Natural killer cell (primary cell): ENCODE measurements at places on chromosomes 1 and 21. TPM values are rescaled to one million over a fixed set of nuclear protein-coding genes. Genes with fewer than 3 reads are reported as not detected.

GRCh38 chr1:72000809-72001208 lies 281.5 kb downstream of the NEGR1 start:
- H3K4me3 ChIP-seq, result no peak overlapping the region
- no peaks in the 10 kb centered on the region for H3K36me3 ChIP-seq
- H3K27me3 ChIP-seq, result no peaks in the 10 kb centered on the region
- H3K27ac ChIP-seq, result no peak overlapping the region
- no peak for DNase-seq

DNA sequence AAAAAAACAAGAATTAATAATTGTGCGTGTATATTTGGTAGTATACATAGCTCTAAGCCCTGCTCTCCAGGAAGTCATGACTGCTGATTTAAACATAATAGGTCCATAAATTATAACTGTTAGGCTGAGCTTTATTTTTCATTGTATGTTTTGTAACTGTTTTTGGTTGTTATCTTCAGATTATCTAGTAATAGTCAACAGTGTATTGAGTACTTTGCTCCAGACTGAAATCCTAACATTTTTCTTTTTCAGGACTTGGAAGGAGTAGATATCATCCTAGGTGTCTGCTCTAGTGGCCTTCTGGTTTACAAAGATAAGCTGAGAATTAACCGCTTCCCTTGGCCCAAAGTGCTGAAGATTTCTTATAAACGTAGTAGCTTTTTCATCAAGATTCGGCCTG lies 90.9 kb downstream of the TMEM200B start:
- DNase-seq, result no peak
- H3K36me3 ChIP-seq, result peaks cover 50% of the 10 kb centered on the region
- no peaks in the 10 kb centered on the region for H3K27me3 ChIP-seq
- H3K4me1 ChIP-seq, result no peaks in the 10 kb centered on the region
- H3K4me3 ChIP-seq, result no peak overlapping the region

Gene RGS13
- 0.45 TPM for total RNA-seq

Gene ALX3
- not detected for total RNA-seq

Gene LAMC2
- total RNA-seq, result not detected

GRCh38 chr1:91805311-91805801 lies 80.6 kb downstream of the TGFBR3 start:
- no peaks in the 10 kb centered on the region for H3K36me3 ChIP-seq
- H3K4me1 ChIP-seq, result peaks cover 66% of the 10 kb centered on the region
- no peak overlapping the region for H3K4me3 ChIP-seq

GRCh38 chr1:225470211-225471108 lies 42.6 kb upstream of the LBR start:
- H3K4me3 ChIP-seq, result no peak overlapping the region
- H3K27ac ChIP-seq, result no peak overlapping the region

- H3K27ac ChIP-seq, result no peak overlapping the region
- H3K27me3 ChIP-seq, result no peaks in the 10 kb centered on the region
- H3K4me1 ChIP-seq, result no peaks in the 10 kb centered on the region
- peaks cover 77% of the 10 kb centered on the region for H3K36me3 ChIP-seq
- DNase-seq, result no peak
Observed at GRCh38 chr1:23083714-23084480, 64.6 kb downstream of the KDM1A start.

GRCh38 chr1:219476716-219477115 lies 136.2 kb downstream of the ZC3H11B start:
- H3K4me3 ChIP-seq, result no peak overlapping the region
- no peak overlapping the region for H3K27ac ChIP-seq
- H3K36me3 ChIP-seq, result no peaks in the 10 kb centered on the region
- H3K27me3 ChIP-seq, result no peaks in the 10 kb centered on the region
- H3K4me1 ChIP-seq, result no peaks in the 10 kb centered on the region

GRCh38 chr21:42010507-42011495 lies 641 bp upstream of the ZBTB21 start:
- no peaks in the 10 kb centered on the region for H3K36me3 ChIP-seq
- H3K27me3 ChIP-seq, result no peaks in the 10 kb centered on the region
- peaks cover 15% of the 10 kb centered on the region for H3K4me1 ChIP-seq

Gene DDR2
- 1.8 TPM for total RNA-seq

DNA sequence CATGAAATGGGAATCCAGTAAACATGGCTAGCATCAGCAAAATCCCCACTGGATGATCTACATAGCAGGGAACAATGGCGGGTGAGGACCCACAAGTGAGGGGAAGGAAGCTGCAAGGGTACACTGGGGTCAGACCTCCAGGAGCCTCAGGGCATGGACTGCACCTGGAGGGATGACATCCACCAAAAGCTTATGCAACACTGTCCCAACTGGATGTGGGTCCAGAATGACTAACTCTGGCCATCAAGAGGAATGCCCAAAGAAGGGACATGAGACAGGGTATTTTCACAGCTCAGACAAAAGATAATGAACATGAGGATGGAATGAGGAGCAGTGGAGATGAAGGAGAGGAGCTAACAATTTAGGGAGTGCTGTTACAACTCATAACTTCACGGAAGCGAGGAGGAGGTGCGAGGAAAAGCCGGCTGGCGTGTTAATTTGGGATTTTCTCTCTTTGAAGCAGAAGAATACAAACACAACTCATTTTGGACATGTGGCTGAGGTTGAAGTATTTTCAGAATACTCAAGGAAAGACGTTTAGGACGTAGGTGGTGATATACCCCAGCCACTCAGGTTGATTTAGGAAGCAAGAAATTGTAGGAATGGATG lies 5.7 kb downstream of the HLCS start:
- DNase-seq, result no peak
- no peaks in the 10 kb centered on the region for H3K27me3 ChIP-seq
- no peak overlapping the region for H3K27ac ChIP-seq
- peaks cover 10% of the 10 kb centered on the region for H3K36me3 ChIP-seq
- peaks cover 5% of the 10 kb centered on the region for H3K4me1 ChIP-seq
- H3K4me3 ChIP-seq, result no peak overlapping the region

DNA sequence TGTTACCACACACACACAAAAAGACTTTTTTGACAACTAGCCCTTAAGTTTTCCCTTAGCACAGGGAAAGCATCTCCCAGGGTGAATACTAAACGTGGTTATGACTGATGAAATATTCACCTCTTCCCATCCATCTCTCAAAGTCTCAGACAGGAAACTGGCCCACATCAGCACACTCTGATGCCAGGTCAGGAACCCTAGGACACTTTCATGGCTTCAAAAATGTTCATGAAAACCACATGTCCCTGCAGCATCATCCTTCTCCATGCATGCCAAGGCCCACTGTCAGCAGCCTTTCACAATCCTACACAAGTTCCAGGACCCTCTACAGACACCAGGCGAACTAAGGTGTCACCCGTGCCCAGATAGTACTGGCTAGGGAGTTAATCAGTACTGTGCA lies 68.7 kb downstream of the DNTTIP2 start:
- no peaks in the 10 kb centered on the region for H3K4me1 ChIP-seq
- no peak overlapping the region for H3K4me3 ChIP-seq
- DNase-seq, result no peak
- no peak overlapping the region for H3K27ac ChIP-seq

Gene LIPI
- not detected for total RNA-seq

DNA sequence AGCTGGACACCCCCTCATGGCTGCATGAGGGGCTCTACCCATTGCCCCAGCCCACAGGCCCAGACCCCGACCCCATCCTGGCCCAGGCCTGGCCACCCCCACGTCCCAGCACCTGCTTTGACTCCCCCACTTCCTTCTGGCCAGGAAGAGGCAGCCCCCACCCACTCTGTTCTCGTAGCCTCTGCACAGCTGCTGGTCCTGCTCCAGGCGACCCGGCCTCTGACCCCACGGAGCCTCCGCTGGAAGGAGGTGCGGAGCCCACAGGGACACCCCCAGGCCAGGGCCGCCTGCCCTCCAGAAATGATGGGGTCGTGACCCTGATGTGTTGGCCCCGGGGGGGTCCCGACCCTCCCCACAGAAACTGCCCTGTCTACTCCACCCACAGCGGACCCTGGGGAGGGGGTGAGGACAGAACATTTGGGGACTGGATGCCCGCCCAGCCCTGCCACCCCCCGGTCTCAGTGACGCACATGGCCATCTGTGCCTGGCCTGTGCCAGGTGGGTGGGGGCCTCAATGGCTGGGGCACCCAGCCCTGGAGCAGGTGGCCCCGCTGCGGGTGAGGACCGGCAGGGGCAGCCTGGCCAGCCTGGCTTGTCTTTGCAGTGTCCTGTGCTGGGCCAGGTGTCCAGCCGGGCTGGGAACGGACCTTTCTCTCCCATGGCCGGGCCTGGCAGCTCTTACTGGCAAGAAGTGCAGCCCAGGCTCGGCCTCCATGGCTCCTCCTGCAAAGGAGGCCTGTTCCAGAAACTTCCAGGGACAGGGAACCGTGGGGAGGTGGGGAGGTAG lies 78.6 kb downstream of the MORN1 start:
- H3K27me3 ChIP-seq, result no peaks in the 10 kb centered on the region
- H3K4me3 ChIP-seq, result no peak overlapping the region
- H3K4me1 ChIP-seq, result peaks cover 52% of the 10 kb centered on the region
- H3K36me3 ChIP-seq, result peaks cover 9% of the 10 kb centered on the region

GRCh38 chr1:213622365-213623063 lies 365.3 kb upstream of the PROX1 start:
- H3K36me3 ChIP-seq, result no peaks in the 10 kb centered on the region
- H3K4me3 ChIP-seq, result no peak overlapping the region
- no peaks in the 10 kb centered on the region for H3K4me1 ChIP-seq
- no peaks in the 10 kb centered on the region for H3K27me3 ChIP-seq

DNA sequence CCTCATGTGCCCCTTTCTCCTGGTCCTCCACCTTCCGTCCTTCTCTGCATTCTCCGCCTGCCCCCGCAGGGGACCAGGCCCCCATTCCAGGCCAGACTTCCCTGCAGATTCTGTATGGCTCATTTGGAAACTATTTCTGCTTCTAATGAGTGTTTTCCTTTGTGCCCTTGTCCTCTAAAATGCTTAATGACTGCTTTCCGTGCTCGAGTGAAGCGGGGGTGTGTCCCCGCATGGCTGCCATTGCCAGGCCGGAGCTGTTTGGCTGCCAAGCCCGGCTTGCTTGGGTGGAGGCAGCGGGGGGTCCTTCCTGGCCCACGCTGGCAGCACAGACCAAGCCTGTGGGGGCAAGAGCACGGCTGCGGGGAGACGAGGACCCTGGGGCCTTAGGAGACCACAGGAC lies 299.3 kb upstream of the VAMP3 start:
- no peak overlapping the region for H3K4me3 ChIP-seq
- H3K27ac ChIP-seq, result no peak overlapping the region
- no peaks in the 10 kb centered on the region for H3K27me3 ChIP-seq
- no peaks in the 10 kb centered on the region for H3K4me1 ChIP-seq
- no peak for DNase-seq

- no peaks in the 10 kb centered on the region for H3K4me1 ChIP-seq
- no peak overlapping the region for H3K4me3 ChIP-seq
- DNase-seq, result no peak
- H3K36me3 ChIP-seq, result no peaks in the 10 kb centered on the region
- no peaks in the 10 kb centered on the region for H3K27me3 ChIP-seq
- H3K27ac ChIP-seq, result no peak overlapping the region
Observed at GRCh38 chr1:18064534-18064933, 43.1 kb upstream of the IGSF21 start.

DNA sequence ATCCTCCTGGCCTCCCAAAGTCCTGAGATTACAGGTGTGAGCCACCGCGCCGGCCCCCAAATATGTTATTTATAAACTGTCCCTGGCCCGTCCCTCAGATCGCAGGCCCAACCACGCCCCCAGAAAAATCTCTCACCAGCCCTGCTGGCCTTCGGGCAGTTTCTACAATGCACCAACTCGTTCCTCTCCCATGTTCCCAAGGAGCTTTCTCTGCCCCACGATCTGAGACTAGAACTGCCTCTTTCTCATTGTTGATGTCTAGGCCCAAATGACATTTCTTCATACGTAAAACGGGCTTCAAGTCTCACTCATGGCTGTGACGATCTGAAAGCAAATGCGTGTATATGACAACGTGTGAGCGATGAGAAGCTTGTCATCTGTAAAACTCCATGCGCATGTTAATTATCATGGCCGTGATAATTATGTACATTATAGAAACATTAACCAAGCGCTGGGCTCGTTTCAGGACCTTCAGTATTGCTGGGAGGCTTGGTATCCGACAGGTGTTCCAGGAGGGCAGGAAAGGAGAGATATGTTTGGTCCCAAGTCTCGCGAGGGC lies 748 bp upstream of the NIPAL3 start:
- H3K36me3 ChIP-seq, result peaks cover 4% of the 10 kb centered on the region
- no peak for DNase-seq
- peak overlapping the region; percentile 15 for H3K4me3 ChIP-seq
- H3K27ac ChIP-seq, result no peak overlapping the region

GRCh38 chr1:226034482-226034881 lies 28.0 kb upstream of the H3-3A start:
- H3K27me3 ChIP-seq, result no peaks in the 10 kb centered on the region
- H3K36me3 ChIP-seq, result no peaks in the 10 kb centered on the region
- H3K4me1 ChIP-seq, result peaks cover 3% of the 10 kb centered on the region

Gene VTCN1
- not detected for total RNA-seq

Gene ASCL5
- not detected for total RNA-seq

DNA sequence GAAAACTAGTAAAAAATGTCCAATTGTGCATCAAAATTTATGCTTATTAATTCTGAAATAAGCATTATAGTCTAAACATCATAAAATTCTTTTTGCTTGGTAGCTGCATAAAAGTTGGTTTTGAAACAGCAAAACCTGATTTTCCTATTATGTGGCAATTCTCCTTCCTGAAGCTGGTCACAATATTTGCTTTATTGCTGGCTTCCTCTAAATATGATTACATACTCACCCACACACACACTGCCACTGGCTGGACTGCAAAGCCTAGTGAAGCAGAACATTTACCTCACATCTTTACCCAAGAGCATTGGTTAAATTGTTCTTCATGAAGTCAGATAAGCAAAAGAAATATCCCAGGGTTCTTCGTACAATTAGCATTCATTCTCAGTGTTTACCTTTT lies 103.0 kb downstream of the NR5A2 start:
- DNase-seq, result no peak
- H3K27ac ChIP-seq, result no peak overlapping the region
- H3K4me1 ChIP-seq, result peaks cover 6% of the 10 kb centered on the region
- H3K4me3 ChIP-seq, result no peak overlapping the region
- H3K36me3 ChIP-seq, result no peaks in the 10 kb centered on the region

Gene VHLL
- not detected for total RNA-seq

Gene TNFRSF8
- total RNA-seq, result 0.34 TPM

- peaks cover 30% of the 10 kb centered on the region for H3K4me1 ChIP-seq
- H3K27ac ChIP-seq, result no peak overlapping the region
- peak overlapping the region; percentile 15 for H3K4me3 ChIP-seq
- no peak for DNase-seq
Observed at GRCh38 chr1:17440074-17440826, 773 bp upstream of the RCC2 start.

DNA sequence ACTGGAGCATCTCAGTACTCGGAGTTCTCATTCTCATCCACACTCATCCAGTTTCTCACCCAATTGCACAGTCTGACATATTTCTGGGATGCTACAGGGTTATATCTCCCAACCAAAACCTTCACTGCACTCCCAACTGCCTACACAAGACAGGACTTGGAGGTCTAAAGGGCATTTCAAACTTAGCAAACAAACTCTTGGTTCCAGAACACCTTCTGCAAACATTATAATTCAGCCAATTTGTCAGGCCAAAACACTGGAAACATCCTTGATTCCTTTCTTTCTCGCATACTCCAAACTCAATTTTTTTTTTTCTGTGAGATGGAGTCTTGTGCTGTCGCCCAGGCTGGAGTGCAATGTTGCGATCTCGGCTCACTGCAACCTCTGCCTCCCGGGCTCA lies 7.9 kb downstream of the SLAMF1 start:
- no peaks in the 10 kb centered on the region for H3K36me3 ChIP-seq
- no peaks in the 10 kb centered on the region for H3K27me3 ChIP-seq
- no peak overlapping the region for H3K4me3 ChIP-seq
